ENCODE measurements at places on chromosomes 16 and 17.

- DNase-seq, result no peak
Observed at GRCh38 chr17:74987909-74988711, 678 bp downstream of the CDR2L start.

DNA sequence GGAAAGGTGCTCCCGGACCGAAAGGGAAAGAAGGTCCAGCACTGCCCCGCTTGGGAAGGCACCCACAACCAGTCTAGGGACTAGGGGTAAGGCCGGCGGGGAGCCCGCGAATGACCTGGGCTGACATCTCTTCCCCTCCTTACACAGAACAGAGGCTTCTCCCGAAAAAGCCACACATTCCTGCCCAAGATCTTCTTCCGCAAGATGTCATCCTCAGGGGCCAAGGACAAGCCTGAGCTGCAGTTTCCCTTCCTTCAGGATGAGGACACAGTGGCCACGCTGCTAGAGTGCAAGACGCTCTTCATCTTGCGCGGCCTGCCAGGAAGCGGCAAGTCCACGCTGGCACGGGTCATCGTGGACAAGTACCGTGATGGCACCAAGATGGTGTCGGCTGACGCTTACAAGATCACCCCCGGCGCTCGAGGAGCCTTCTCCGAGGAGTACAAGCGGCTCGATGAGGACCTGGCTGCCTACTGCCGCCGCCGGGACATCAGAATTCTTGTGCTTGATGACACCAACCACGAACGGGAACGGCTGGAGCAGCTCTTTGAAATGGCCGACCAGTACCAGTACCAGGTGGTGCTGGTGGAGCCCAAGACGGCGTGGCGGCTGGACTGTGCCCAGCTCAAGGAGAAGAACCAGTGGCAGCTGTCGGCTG is 1.5 kb downstream of the CNP start:
- no peak for DNase-seq

GRCh38 chr16:83458612-83459011 is 349.2 kb upstream of the HSBP1 start:
- DNase-seq, result no peak

- no peak for DNase-seq
Observed at GRCh38 chr16:69003500-69003899, 102.0 kb upstream of the HAS3 start.

- no peak for DNase-seq
Observed at GRCh38 chr17:42436391-42436790, 13.3 kb upstream of the CAVIN1 start.

- no peak for DNase-seq
Observed at GRCh38 chr17:9162275-9162985, 141.1 kb downstream of the NTN1 start.

- DNase-seq, result peak; percentile 44
Observed at GRCh38 chr16:76639685-76640289, 362.6 kb downstream of the CNTNAP4 start.

- no peak for DNase-seq
Observed at GRCh38 chr16:79128706-79129105, 471.8 kb downstream of the MAF start.

- no peak for DNase-seq
Observed at GRCh38 chr17:72414032-72414396, 293.2 kb downstream of the SOX9 start.

GRCh38 chr17:81792675-81793615 is 11.0 kb upstream of the GCGR start:
- no peak for DNase-seq

DNA sequence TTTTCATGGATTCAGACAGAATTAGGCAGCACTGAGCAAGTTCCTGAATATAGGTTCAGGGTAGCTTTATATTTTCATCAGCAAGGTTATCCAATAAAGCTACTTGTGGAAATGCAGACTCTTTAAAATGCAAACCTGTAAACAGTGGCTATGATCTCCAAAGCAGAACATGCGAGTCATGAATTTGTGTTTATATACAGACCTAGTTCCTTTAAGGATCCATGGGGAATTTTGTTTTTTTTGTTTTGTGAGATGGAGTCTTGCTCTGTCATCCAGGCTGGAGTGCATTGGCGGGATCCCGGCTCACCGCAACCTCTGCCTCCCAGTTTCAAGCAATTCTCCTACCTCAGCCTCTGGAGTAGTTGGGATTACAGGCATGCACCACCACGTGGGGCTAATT is 14.8 kb downstream of the CLEC16A start:
- DNase-seq, result no peak

DNA sequence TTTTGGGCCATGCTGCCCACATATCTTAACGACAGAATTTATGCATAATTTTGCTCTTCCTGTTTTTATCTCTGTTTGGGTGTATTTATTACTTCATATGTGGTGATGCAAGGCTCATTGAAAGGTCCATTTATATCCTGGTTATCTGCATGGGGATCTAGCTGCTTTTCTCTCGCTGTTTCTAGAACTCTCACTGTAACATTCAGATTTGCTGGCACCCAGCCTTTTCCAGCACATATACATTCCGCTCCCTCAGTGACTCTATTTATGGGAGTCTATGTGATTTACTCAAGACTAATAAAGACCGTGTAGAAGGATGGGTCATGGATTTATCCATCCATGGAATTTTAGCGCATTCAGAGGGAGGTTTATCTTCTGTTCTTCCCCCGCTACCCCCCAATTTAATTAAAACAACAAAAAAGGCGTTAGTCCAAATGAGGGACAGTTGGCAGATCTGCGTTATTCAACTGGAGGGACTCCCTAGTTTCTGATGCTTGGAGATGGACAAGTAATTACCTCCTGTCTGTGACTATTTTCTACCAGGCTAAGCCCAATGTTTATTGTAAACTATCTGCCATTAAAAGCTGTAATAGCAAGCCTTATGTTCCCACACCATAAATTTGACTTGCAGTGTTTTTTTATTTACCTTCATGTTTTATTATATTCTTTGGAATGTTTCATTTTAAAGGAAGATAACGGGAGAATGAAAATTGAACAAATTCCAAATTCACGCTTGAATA is 19.8 kb upstream of the MARCHF10 start:
- DNase-seq, result no peak

DNA sequence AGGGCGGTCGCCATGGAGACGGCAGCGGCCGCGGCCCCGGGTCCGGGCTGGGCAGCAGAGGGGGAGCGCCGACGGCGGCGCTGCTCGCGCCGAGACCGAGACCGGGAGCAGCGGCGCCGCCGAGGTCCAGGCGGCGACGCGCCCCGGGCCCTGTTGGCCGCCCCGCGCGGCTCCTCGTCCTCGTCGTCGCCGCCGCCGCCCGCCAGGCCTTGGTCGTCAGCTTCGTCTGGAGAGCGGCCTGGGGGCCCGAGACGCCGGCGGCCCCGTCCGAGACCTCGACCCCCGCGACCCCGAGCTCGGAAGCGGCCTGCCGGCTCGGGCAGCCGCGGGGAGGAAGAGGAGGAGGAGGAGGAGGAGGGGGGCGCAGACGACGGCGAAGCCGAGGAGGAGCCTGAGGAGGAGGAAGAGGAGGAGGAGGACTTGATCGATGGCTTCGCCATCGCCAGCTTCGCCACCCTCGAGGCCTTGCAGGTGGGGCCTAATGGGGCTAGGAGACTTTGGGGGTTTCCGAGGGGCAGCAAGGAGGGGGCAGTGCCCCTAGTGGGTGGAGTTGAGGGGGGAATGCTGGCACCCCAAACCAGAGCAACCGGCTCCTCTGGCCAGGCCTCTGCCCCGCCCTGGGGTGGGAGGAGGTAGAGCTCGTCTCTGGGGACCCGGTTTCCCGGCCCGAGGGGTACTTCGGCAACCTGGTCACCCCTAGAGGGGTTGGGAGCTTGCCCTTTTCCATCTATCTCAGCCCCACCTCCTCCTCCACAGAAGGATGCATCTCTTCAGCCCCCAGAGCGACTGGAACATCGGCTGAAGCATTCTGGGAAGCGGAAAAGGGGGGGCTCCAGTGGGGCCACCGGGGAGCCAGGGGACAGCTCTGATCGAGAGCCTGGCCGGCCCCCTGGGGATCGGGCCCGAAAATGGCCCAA is 1.5 kb downstream of the FBRS start:
- no peak for DNase-seq

GRCh38 chr16:88312732-88313131 is 70.0 kb upstream of the ZNF469 start:
- DNase-seq, result no peak

- DNase-seq, result no peak
Observed at GRCh38 chr17:64160378-64160777, 30.4 kb upstream of the ERN1 start.

DNA sequence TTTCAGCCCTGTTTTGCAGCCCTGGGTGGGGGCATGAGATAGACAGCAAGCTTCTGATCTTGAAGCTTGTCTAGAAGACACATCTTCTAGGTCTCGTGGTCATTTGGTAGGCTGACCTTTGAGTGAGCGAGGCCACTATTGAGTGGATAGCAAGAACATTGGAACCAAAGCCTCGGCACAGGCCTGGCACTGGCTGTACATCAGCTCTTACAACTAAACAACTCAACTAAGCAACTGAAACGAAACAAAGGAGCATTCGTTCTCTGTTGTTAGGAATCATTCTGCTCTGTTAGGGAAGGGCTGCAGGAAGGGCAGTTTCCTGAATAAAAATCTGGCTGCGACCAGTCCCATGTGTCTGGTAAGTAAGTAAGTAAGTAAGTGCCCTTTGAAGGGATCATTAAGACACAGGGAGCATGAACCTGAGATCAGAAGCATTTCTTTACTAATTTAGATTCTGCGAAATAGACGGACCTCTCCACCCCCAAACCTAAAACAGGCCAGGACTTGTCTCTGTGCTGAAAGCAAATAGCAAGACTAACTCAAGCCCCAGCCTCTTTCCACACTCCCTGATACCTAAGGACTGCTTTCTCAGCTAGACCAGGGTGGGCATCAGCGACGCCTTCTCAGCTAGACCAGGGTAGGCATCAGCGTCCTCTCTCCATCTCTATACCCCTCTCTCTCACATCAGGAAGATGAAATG is 22.7 kb downstream of the CYB561 start:
- no peak for DNase-seq

- no peak for DNase-seq
Observed at GRCh38 chr17:29982991-29983653, 41.7 kb downstream of the EFCAB5 start.

- DNase-seq, result no peak
Observed at GRCh38 chr17:44847586-44847985, at the start of gene HIGD1B. HIGD1B (plus strand) TSS chr17:44847883; CDS start chr17:44848153, 270 bp downstream.

- DNase-seq, result no peak
Observed at GRCh38 chr16:88361775-88362174, 21.0 kb upstream of the ZNF469 start.

DNA sequence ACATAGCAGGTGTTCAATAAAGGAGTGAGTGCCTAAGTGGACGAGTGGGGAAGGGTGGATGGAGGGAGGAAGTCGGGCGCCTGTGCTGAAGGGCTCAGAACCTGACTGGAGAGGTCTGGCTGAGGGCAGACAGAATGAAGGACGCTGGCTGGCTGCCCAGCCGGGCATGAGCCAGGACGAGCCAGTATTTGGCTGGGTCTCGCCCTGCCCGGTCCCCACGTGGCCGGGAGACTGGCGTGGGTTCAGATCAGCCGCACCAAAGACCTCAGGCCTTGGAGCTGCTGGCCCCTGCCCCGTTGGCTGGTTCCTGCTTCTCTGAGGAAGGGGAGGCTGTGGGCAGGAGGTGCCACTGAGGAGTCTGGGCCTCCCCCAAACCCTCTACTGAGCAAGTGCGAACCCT is 79.8 kb downstream of the ENGASE start:
- DNase-seq, result no peak

DNA sequence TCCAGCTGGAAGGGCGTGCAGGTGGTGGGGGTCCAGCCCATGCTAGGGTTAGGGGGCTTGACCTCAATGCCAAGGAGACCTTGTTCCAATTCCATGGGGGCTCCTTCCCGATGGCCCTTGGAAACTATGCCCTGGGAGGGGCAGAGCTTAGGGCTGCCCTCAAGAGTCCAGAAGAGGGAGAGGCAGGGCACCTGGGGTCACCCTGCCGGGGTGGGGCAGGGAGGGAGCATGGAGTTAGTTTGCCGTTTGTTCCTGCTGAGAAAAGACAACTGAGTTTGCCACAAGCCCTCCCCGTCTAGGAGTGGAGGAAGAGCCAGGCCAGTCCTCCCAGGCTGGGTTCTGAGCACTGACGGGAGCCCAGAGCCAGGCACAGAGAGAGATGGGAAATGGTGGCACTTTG is 21.4 kb downstream of the MMP15 start:
- no peak for DNase-seq

DNA sequence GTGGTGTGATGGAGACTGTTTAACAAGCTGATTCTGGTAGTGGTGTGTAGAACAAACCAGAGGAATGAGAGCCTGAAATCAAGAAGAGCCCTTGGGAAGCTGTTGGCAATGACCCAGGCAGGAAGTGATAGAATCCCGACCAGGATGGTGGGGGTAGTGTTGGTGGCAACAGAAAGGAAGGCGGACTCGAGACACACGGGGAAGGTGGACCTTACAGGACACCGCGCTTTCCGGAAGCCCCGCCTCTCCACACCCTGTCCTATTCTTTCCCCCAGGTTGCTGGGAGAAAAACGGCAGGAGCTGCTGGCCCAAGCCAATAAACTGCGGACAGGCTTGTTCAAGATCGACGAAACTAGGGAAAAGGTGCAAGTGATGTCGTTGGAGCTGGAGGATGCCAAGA is 30.0 kb upstream of the KDM6B start:
- no peak for DNase-seq

- no peak for DNase-seq
Observed at GRCh38 chr17:11486101-11486867, 112.0 kb upstream of the DNAH9 start.

DNA sequence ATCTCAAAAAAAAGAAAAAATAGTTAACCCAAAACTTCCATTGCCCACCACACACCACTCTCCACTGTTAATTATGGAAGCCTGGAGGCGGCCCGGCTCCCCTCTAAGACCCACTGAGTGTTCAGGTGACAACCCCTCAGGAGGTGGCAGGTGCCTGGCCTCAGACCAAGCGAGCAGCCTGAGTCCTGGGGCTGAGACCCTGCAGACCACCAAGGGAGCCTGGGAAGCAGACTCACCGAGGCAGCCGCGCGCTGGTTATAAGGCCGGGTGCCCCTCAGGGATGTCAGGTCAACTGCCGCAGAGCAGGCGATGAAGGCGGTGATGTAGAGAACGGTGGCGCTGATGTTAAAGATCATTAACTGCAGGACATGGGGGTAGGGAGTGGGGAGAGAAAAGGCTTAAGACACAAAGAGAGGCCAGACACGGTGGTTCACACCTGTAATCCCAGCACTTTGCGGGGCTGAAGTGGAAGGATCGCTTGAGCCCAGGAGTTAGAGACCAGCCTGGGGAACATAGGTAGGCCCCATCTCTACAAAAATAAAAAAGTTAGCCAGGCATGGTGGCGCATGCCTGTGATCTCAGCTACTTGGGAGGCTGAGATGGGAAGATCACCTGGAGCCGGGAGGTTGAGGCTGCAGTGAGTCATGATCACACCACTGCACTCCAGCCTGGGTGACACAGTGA is 13.3 kb downstream of the ARL2BP start:
- DNase-seq, result no peak

- DNase-seq, result peak; percentile 18
Observed at GRCh38 chr16:69709456-69710084, 16.8 kb downstream of the NQO1 start.
